PC-3 (cell line): ENCODE measurements at places on chromosomes 2 and 18.

DNA sequence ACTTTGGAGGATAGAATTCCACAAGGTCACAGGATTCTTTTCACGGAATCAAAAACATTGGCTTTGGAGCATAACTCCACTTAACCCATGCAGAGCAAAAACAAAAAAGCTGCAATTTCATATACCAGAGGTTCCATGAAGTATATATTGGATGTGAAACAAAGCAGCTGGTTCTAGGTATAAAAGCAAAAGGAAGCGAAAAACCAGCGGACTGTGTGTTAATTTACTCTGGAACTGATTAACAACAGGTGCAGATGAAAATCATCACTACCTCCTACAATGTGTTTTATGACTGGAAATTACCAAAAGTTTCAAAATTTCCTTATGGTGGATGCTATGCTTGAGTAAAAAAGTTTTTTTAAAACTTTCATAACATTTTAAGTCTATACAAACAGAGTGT, 54.4 kb upstream of the LINC00305 start:
- no peak for DNase-seq

DNA sequence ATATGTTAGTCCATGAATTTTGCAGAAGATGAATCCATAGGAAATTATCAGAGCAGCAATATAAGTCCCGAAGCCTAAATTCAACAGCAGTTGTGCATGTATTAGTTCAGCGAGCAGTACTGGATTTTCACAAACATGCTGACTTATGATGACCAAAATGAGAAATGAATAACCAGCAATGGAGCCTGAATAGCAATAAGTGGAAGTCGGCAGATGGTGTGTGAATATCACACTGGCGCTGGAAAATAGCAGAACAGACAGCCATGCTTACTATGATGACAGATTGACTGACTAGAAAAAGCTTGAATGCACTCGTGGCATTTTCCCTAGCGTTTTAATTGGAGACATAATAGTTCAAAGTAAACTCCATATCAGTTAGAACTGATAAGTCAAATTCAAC, 1114.5 kb downstream of the DSC3 start:
- DNase-seq = no peak

DNA sequence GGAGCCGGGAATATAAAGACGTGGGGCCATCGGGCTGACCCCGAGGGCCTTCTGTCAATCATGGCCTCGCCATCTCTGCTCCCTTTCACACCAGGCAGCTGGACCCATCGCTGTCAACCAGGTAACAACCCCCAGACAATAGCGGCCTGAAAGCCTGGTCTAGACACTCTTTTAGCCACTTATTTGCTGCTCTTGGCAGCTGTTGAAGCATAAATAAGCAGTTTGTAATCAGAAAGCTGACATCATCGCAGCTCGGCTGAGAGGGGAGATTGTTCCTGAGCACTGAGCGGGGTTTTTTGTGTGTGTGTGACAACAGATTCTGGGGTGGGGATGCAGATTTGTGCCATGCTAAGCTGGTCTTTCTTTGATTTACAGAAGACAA, 423.6 kb upstream of the POU3F3 start:
- no peak for DNase-seq

DNA sequence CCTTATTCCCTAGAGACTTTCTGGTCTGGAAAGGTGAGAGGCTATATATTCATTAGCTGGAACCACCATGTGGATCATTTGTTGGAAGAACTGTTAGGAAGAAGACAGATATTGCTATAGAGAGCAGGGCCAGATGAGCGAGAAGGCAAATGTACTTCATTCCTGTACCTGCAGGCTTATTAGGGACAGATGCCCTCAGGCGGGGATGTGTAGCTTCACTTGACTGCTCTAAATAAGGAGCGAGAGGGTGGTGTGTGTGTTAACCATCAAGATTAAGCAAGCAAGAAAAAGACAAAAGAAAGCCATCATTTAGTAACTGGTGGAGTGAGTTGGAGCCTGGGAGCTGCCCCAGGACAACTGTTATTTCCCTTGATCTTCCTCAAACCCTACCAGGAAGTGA, 36.4 kb downstream of the NEDD4L start:
- DNase-seq = no peak

DNA sequence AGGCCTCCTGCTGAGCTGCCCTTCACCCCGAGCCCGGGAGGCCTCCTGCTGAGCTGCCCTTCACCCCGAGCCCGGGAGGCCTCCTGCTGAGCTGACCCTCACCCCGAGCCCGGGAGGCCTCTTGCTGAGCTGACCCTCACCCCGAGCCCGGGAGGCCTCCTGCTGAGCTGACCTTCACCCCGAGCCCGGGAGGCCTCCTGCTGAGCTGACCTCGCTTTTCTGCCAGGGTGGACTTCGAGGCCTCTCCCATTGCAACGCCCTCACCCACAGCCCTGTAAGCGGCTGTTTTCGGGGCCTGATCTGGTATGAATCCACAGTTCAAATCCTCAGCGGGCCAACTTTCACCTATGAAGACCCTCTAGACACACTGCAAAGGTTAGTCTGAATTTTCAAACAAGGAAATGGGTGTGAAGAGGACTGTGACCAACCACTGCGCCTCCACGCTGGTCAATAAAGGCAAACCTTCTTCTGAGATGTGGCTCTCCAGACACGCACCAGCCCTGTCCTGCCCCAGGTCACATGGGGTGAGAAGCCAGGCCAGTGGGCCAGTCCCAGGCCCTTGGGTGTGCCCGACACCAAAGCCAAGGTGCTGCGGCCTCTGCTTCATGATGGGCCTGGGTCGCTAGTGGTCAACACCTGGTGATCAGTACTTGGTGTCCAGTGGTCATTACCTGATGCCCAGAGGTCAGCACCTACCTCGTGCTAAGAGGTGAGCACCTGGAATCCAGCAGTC, 225.1 kb upstream of the SALL3 start:
- DNase-seq = no peak

- DNase-seq = no peak
Measured at GRCh38 chr2:159266554-159266953, 19.9 kb downstream of the WDSUB1 start.

DNA sequence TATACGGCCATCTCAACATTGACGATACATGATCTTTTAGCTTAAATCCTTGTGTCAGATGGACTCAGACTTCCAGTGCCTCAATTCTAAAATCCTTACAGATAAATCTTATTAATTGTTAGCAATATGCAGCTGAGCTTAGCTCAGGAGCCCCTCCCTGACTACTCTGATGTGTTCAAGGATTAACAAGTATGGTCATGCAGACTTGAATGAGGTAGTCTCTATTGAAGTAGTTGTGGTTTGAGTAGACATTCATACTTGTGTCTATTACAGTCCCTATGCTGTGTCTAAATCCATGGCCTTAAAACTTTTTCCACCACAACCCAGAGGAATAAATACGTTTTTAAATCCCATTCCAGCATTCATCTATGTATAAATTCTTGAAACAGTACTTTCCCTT, 119.5 kb downstream of the NUP35 start:
- DNase-seq = no peak

- DNase-seq = no peak
Measured at GRCh38 chr2:46225150-46225625, 72.0 kb upstream of the EPAS1 start.

GRCh38 chr2:88852753-88853402, 161.4 kb downstream of the RPIA start:
- DNase-seq = no peak

DNA sequence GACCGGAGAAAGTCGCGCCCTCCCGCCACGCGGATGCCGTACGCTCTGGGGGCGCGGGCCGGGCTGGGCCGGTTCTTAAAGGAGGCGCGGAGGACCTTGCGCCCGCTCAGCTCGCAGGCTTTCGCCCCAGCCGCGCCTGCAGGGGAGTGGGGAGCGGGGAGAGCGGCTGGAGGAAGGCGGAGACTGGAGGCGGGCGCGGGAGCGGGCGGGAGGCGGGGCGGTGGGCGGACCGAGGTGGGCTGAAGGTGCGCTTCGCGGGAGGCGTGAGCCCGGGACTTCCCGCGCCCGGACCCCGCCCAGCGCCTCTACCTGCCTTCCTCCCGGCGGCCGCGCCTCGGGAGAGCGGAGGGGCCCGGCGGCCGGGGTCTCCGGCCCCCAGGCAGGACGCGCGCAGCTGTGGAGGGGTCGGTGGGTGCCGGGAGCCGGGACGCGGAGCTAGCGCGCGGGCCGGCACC, at the start of gene ADRA2B:
TSS of gene ADRA2B (minus strand) at position 148 of the 455 bp plus-strand sequence. CDS start 422 bp downstream, outside the sequence.
- peak; percentile 52 for DNase-seq

GRCh38 chr2:9222239-9222892, 15.8 kb downstream of the ASAP2 start:
- no peak for DNase-seq

GRCh38 chr18:46899274-46899948, 17.9 kb downstream of the PIAS2 start:
- no peak for DNase-seq

GRCh38 chr18:31154181-31154580, 8.5 kb downstream of the DSC1 start:
- DNase-seq = no peak

DNA sequence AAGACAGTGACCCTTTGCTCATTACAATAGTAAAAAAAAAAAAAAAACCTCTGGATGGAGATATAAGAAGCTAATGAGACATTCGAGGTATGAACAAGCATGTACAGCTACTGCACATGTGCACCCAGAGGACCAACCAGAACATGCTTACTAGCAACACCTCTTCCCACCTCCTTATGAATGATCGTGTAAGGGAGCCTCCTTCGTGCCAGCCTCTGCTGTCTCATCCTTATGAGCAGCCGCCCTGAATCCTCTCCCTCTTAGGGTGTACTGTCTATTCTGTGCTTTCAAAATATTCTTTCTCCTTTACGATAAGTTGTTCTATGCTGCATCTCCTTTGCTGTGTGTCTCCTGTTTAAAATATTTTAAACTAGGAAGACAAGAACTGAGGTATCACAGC, 91.4 kb upstream of the ACSL3 start:
- no peak for DNase-seq

- DNase-seq = no peak
Measured at GRCh38 chr2:173606619-173607248, 252.1 kb downstream of the CDCA7 start.

DNA sequence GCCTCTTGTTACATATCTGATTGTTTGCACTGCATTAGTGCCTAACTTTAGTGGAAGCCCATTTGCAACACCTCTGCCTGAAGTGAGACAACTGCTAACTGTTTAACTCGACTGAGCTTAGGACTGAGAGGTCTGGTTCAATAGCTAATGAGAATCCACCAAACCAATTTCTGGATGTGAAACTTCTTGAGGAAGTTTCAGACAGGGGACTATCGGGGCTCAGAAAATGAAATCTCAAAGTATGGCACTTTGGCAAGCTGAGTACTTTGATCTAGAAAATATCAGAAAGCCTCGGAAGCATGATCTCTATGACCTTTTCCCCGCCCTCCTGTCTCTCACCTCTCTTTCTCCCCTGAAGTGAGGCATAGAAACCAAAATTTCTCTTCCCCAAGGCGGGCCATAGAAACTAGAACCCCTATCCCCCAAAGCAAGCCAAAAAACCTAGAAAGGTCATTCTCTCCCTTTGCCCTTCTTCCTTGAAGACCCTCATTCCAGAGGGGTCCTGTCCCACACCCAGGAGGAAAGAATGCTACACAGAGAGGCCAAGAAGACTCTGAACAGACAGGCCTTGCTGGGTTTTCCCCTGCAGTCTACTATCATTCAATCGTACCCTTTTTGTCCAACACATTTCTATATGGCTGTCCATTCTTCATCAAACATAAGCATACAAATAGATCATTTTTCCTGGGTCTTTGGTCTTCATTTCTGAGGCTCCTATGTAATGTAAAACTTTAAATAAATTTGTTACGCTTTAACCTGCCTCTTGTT, 69.6 kb upstream of the CREB1 start:
- no peak for DNase-seq

DNA sequence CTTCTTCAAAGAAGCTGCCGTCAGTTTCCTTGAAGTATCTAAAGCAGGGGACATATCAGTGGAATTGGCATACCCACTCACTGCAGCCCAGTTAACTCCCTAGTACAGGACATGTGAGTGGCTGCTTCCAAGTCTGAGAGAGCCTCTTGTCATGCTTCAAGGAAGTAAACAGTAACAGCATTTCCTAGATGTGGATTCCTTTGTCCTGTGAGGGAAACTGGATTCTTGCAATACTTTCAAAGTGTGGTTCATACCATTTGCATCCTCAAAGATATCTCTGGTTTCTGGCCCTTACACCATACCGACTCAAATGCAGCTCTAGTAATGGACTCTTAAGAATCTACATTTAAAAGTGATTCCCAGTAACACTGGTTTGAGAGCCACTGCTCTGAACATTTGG, 87.2 kb downstream of the ESCO1 start:
- DNase-seq = no peak

DNA sequence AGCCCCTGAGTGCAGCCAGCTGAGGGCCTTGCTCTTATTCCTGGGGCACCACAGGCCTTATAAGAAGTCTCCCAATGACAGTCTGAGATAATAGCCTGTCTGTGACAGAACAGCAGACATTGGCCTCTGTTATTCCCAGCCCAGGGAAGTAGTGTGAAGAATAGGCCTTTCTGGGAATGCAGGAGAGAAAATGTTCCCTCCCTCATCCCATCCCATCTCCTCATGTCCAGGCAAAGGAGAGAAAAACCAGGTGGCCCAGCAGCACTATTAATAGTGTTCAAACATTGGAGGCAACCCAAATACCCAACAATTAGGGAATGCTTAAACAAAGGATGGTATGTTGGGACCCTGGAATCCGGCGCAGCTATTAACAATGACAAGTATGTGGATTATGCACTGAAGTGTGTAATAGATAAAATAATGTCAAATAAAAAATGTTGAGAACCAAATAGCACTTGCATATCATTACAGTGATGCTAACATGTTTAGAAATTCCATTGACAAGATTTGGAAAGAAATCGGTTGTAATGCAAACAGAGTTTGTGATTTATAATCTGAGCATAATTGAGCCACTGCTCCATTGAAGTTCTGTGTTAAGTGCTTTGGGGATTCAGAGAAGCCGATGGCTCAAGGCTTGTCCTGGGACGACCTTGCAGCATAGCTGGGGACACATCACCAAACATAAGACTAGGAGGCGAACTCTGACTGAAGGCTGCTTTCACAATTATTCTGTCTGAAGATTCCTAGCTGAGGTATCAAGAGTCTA, 69.3 kb downstream of the LBH start:
- DNase-seq = no peak

DNA sequence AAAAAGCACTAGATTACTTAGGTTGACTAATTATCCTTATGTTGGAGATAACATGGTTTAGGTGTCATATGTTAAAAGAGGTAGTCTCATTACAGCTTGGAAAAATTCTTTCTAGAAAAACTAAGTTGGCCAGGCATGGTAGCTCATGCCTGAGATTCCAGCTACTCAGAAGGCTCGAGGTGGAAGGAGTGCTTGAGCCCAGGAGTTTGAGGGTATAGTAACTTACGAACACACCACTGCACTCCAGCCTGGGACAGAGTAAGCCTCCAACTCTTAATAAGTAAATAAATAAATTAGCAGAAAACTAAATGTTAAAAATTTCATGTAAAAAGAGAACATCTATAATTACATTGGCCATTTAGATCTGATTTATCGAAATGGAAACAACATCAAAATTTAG, 177.2 kb downstream of the NR4A2 start:
- no peak for DNase-seq

DNA sequence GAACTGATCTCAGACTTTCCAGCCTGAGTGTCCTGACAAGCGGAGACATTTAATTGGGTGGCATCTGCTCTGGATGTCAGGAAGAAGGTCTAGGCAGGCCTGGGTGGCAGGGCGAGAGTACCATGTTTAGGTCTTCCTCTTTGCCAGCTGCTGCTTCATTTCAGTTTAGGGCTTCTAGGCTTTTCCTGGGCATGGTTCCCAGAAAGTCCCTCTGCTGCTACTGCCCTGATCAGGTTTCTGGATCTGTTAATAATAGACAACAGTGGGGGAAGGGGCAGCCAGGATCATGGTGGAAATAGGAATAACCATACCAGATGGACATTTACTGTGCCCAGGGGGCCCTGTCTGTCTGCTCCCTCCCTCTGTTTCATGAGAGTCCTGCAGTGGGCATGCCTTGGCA, 2.3 kb upstream of the PLCD4 start:
- DNase-seq = peak; percentile 23
